Liver (tissue), 10 donors: ENCODE measurements at places on chromosomes 12 and 14. TPM values are rescaled to one million over a fixed set of nuclear protein-coding genes. Genes with fewer than 3 reads are reported as not detected.

Gene GSG1
- not detected for polyA plus RNA-seq

Gene TEX52
- polyA plus RNA-seq = not detected

Gene IL26
- polyA plus RNA-seq = not detected

- no peaks in the 10 kb centered on the region for H3K27me3 ChIP-seq
- H3K4me3 ChIP-seq = no peak overlapping the region
- H3K4me1 ChIP-seq = no peaks in the 10 kb centered on the region
Measured at GRCh38 chr12:90020881-90021280, 312.2 kb upstream of the ATP2B1 start.

GRCh38 chr14:32366256-32366879, 37.3 kb downstream of the AKAP6 start:
- no peaks in the 10 kb centered on the region for H3K4me1 ChIP-seq
- DNase-seq = no peak
- no peak overlapping the region for H3K27ac ChIP-seq
- H3K27me3 ChIP-seq = no peaks in the 10 kb centered on the region
- H3K4me3 ChIP-seq = no peak overlapping the region

- H3K27ac ChIP-seq = no peak overlapping the region
- no peak for DNase-seq
- peaks cover 2% of the 10 kb centered on the region for H3K36me3 ChIP-seq
- no peaks in the 10 kb centered on the region for H3K4me1 ChIP-seq
Measured at GRCh38 chr14:70981000-70981952, 74.0 kb downstream of the PCNX1 start.

GRCh38 chr14:98984719-98985041, 287.3 kb downstream of the BCL11B start:
- H3K4me3 ChIP-seq = no peak overlapping the region
- peak; percentile 61 for DNase-seq
- no peaks in the 10 kb centered on the region for H3K4me1 ChIP-seq
- no peak overlapping the region for H3K27ac ChIP-seq
- H3K36me3 ChIP-seq = no peaks in the 10 kb centered on the region

DNA sequence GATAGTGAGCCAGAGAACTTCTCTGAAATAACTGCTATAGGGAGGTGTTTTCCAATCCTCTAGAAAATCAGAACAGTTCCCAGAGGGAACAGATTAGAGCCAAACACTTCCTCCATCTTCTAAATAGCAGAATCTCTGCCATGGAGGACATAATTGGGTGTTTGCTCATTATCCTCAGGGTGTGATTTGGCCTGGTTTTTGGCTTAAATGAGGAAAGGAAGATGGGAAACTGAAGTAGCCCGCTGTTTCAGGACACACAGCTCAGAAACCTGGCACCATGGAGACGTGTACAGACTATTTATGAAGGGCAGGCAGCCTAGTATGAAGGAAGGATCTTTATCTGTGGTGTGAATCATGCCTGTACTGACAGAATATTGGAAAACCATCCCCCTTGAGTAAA, 231.7 kb upstream of the PRKD1 start:
- no peak overlapping the region for H3K4me3 ChIP-seq
- no peaks in the 10 kb centered on the region for H3K36me3 ChIP-seq
- no peaks in the 10 kb centered on the region for H3K27me3 ChIP-seq
- no peak for DNase-seq

DNA sequence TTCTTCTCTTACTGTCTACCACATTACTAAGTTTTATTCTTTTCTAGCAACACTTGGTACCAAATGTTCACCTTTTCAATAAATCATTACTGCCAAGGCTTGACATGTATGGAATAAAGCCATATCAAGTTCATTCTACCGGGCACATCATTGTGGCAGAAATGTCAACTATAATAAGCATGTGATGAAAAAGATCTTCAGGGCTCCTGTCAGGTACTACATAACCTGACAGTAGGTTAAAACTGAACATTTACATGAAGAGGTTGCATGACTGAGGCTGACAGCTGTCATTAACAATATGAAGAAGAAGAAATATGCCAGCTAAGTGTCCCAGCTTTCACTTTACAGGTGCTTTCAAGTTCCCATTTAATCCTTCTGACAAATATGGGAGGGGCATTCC, 178.9 kb downstream of the KCNH5 start:
- no peaks in the 10 kb centered on the region for H3K36me3 ChIP-seq
- H3K27ac ChIP-seq = no peak overlapping the region
- H3K4me3 ChIP-seq = no peak overlapping the region
- no peaks in the 10 kb centered on the region for H3K4me1 ChIP-seq
- no peaks in the 10 kb centered on the region for H3K27me3 ChIP-seq
- DNase-seq = no peak

DNA sequence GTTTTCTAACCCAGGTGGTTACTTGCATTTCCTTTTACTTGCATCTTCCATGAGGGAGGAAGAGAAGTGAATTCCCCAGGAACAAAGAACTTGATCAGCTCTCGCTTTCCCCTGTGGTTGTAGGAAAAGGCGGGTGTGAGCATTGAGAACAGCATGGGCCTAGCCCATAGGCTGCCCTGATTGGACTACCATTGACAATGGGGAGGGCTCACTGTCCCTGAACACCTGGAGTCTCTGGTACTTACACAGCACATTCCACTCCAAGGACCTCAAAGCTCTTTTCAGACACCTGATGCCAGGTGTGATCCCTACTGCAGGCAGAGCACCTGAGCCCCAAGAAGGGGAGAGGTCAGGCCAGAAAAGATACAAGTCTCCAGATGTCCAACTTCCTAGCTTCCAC, 25.0 kb downstream of the MAX start:
- DNase-seq = no peak
- H3K4me1 ChIP-seq = peaks cover 2% of the 10 kb centered on the region
- H3K27me3 ChIP-seq = no peaks in the 10 kb centered on the region
- H3K4me3 ChIP-seq = no peak overlapping the region

- DNase-seq = no peak
- H3K36me3 ChIP-seq = peaks cover 3% of the 10 kb centered on the region
- H3K4me3 ChIP-seq = no peak overlapping the region
- H3K27ac ChIP-seq = no peak overlapping the region
- H3K27me3 ChIP-seq = no peaks in the 10 kb centered on the region
Measured at GRCh38 chr12:31301311-31301710, 24.6 kb downstream of the SINHCAF start.

GRCh38 chr14:74400031-74400685, 25.9 kb downstream of the SYNDIG1L start:
- no peak overlapping the region for H3K27ac ChIP-seq
- no peak for DNase-seq
- H3K4me1 ChIP-seq = no peaks in the 10 kb centered on the region
- no peaks in the 10 kb centered on the region for H3K36me3 ChIP-seq
- H3K27me3 ChIP-seq = peaks cover 2% of the 10 kb centered on the region

DNA sequence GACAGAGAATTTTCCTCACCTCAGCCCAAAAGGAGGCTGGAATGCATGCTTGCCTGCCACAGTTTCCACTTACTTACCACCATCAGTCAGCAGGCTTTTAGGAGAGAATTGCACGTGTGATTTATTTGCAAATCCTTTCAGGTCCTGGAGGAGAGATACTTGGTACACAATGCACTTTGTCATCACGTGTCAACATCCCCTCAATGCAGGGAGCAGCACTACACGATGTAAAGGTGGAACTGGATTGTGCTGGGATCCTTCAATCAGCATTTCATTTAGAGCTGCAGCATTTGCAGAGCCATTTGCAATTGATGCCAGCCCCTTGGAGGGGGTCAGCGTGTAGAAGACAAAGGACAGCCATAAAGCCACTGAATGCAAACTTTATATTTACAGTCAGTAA, 218.1 kb downstream of the GLT1D1 start:
- no peak overlapping the region for H3K4me3 ChIP-seq
- DNase-seq = no peak
- no peak overlapping the region for H3K27ac ChIP-seq
- H3K36me3 ChIP-seq = no peaks in the 10 kb centered on the region
- no peaks in the 10 kb centered on the region for H3K27me3 ChIP-seq

DNA sequence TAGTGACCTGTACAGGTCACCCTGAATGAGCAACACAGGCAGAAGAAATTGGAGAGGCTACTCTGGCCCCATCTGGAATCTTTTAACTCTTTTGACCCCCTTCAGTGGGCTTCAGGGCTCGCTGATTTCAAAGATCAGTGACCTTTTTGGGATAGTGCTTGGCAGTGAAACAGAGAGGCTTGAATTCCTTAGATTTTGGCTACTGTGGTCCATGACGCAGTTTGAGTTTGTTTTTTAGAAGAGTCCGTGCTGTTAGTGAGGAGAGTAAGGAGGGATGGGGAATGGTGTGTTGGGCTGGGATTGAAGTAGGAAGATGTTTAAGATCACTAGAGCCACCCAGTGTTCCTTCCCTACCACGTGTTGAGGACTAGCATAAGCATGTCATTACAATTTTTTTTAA, 16.5 kb downstream of the TMEM30B start:
- no peaks in the 10 kb centered on the region for H3K36me3 ChIP-seq
- H3K4me3 ChIP-seq = no peak overlapping the region
- H3K27me3 ChIP-seq = no peaks in the 10 kb centered on the region
- no peak overlapping the region for H3K27ac ChIP-seq

DNA sequence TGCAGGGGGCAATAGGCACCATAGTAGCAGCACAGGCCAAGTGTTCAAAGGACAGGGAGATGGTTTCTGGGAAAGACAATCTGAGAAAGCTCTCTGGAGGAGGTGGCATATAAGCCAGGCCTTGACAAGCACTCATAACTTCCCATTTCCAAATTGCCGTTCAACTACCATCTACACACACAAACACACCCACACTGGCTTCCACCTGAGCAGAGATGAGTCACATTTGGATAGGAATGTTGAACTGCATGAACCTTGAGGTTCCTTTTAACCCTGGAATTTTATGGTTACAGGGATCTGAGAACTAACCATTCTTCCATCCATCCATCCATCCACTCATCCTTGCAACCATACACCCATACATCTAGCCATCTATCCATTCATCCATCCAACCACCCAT, 86.6 kb downstream of the KSR2 start:
- H3K36me3 ChIP-seq = no peaks in the 10 kb centered on the region
- H3K27ac ChIP-seq = no peak overlapping the region

GRCh38 chr12:40117818-40118217, 11.9 kb upstream of the SLC2A13 start:
- no peak overlapping the region for H3K4me3 ChIP-seq
- no peaks in the 10 kb centered on the region for H3K36me3 ChIP-seq
- no peak for DNase-seq
- H3K4me1 ChIP-seq = no peaks in the 10 kb centered on the region

- no peaks in the 10 kb centered on the region for H3K36me3 ChIP-seq
- H3K4me3 ChIP-seq = no peak overlapping the region
- H3K27ac ChIP-seq = no peak overlapping the region
- H3K4me1 ChIP-seq = no peaks in the 10 kb centered on the region
Measured at GRCh38 chr12:18932715-18933114, 194.8 kb downstream of the CAPZA3 start.

DNA sequence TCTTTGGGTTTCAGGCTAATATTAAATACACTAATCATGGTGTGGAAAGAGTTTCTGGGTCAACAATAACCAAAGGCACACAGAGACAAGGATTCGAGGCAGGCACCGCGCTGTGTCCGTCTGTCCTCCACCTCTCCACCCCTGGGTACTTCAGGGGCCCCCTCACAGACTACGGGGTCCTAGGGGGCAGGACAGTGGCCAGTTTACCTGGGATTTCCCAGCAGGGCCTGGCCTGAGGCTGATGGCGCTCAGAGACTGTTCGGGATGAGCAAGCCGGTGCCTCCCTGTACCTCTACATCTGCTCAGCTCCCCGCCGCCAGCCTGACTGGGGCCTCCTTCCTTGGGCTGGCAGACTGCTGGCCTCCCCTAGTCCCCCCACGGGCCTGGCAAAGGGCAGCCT, 18.1 kb upstream of the EIF5 start:
- no peaks in the 10 kb centered on the region for H3K36me3 ChIP-seq
- H3K27me3 ChIP-seq = no peaks in the 10 kb centered on the region
- H3K27ac ChIP-seq = peak overlapping the region; percentile 92
- no peak overlapping the region for H3K4me3 ChIP-seq

- H3K4me1 ChIP-seq = no peaks in the 10 kb centered on the region
- peaks cover 3% of the 10 kb centered on the region for H3K27me3 ChIP-seq
- no peak overlapping the region for H3K4me3 ChIP-seq
- H3K27ac ChIP-seq = no peak overlapping the region
- no peak for DNase-seq
Measured at GRCh38 chr12:4789776-4790175, 69.6 kb downstream of the GALNT8 start.

DNA sequence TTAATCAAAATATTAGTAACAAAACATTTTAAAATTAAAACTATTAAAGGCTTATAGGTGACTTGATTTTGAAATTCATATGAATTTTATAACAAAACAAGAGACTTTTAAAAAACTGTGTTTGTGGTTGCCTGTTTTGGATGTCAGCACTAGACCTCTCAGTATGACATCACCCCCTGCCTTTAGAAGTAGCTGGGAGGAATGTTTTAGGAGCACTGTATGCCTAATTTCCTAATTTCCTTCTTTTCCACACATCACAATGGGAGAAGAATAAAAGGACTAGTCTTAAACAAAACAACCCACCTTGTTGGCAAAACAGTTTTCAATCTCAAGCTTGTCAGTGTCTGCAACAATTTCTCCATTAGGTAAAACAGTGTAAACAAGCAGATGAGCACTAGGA, 48.1 kb upstream of the PZP start:
- H3K27me3 ChIP-seq = no peaks in the 10 kb centered on the region
- H3K36me3 ChIP-seq = no peaks in the 10 kb centered on the region
- no peak overlapping the region for H3K27ac ChIP-seq

- no peak within 1 kb of the TSS for H3K4me3 ChIP-seq
- no peaks in the 10 kb centered on the region for H3K36me3 ChIP-seq
- DNase-seq = no peak
- peaks cover 22% of the 10 kb centered on the region for H3K27me3 ChIP-seq
Measured at GRCh38 chr14:60485598-60486251, at the start of gene C14orf39. C14orf39 (minus strand) TSS chr14:60486063; CDS start chr14:60485078, 985 bp downstream.

DNA sequence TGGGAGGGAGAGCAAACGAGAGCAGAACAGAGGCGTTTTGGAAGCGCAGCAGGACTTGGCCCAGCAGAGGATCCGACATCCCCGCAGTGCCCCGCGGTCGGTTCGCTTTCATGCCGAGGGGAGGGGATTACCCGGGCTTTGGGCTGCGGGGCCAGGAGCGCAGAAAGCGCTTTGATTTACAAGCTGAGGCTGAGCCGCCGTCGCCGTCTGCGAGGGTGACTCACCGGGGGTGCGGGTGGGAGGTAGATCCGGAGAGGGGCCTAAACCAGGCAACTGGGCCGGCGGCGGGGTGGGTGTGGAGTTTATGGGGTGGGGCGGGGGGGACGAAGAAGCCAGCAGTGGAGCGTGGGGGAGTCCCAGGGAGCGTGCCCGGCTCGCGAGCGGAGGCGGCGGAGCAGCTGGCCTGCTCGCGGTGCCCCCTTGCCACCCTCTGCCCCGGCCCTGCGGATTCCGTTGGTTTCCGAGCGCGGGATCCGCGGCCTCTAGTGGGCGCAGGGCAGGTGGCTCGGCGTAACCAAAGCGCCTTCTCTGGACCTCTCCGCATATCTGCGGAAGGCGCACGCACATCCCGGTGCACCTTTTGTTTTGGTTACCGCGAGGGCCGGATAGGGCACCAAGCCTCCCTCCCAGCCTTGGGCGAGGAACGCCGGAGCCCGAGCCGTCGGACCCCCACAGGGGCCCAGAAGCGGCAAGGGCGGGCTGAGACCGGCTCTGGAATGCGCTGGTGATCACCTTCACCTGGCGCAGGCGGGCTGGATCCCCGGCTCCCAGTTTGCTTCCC, 2.6 kb downstream of the SIX4 start:
- DNase-seq = peak; percentile 36
- peaks cover 26% of the 10 kb centered on the region for H3K4me1 ChIP-seq
- H3K4me3 ChIP-seq = peak overlapping the region; percentile 47
- no peaks in the 10 kb centered on the region for H3K36me3 ChIP-seq
- no peak overlapping the region for H3K27ac ChIP-seq
